Amygdala (tissue), 56 donors: ENCODE measurements at places on chromosomes 4 and X.
A peak's percentile ranks its signal among the peaks of the same experiment; 100 is the strongest.

GRCh38 chrX:124573468-124573867, 227.1 kb downstream of the SH2D1A start:
- DNase-seq = no peak

GRCh38 chrX:155086202-155086840, 15.0 kb downstream of the BRCC3 start:
- DNase-seq = no peak

DNA sequence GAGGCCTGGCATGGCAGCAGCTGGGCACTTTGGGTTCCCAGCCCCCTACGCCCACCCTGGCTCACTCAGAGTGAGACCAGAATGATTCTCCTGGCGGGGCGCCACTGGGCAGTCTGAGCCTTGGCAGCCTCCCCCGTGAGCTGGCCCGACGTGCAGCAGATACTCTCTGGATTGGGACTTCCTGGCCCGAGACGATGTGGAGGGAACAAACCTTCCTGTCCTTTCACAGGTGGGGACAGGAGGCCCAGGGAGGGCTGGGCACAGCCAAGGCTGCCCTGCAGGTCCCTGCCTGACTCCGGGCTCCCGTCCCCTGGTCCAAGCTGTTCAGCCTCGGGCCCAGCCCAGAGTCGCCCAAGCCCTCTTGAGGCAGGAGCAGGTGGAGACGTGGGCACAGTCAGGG, 17.9 kb upstream of the ADD1 start:
- DNase-seq = peak; percentile 43

GRCh38 chrX:77160301-77160700, 286.9 kb upstream of the FGF16 start:
- DNase-seq = no peak

- DNase-seq = no peak
Measured at GRCh38 chr4:125517831-125518230, 203.1 kb downstream of the FAT4 start.

DNA sequence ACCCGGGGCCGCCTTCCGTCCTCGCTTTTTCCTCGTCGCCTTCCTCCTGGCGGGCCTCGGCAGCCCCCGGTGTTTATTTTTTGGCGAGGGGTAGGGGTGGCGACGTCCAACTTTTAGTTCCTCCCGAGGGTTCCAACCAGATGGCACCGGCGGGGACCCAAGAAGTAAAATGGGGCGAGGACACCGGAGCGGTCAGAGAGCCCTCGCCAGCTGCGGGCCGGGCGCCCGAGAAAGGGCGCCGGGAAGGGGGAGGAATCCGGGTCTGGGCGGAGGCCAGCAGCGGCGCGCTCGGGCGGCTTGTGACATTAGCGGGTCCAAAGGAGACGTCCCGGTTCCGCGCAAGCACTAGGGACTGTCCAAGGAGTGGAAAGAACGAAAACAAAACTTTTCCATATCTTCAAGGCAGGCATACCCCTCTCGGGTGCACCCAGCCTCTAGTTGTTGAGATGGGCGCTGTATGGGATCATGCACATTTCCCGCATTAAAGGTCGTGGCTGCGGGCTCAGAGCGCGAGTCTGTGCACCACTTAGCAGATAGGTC, 691 bp upstream of the USP46 start:
- DNase-seq = peak; percentile 49

GRCh38 chrX:15033917-15034316, 160.7 kb downstream of the MOSPD2 start:
- DNase-seq = no peak
